Activated T-cell treated with anti-CD3 and anti-CD28 coated beads for 48 hours (primary cell): ENCODE measurements at places on chromosomes 3 and 15.

- no peak for DNase-seq
These were observed 59.4 kb upstream of the IMPG2 start for GRCh38 chr3:101379658-101380376.

GRCh38 chr3:47347217-47347801 is 33.5 kb upstream of the PTPN23 start:
- no peak for DNase-seq

- no peak for DNase-seq
These were observed 7.7 kb downstream of the STAB1 start for GRCh38 chr3:52502808-52503350.

DNA sequence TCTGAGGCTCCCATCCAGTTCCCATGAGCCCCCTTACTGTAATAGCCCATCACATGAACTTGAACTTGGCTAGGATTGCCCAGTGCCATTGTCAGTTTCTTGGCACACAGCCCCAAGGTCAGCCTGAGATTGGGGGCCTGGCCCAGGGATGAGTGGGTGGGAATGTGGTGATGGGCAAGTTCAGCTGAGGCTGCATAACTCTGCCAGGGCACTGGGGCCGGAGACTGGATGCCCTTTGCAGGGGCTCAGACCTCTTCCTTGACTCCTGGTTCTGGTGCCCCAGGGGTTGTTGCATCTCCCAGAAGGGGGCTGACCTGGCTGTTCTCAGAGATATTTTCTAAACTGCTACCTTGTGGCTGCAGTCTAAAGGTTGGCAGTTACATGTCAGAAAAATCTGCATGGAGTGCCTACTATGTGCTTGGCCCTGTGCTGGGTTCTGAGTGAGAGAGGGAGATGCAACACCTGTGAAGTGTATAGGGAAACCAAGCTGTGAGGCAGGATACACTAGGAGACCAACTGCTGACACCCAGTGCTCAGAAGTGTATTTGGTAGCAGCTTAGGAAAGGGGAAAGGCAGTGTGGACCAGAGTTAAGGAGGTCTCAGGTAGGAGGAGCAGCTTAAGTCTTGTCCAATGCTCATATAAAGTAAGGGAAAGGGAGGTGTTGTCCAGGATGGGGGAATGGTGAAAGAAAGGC is 74.8 kb upstream of the PRR23C start:
- no peak for DNase-seq

DNA sequence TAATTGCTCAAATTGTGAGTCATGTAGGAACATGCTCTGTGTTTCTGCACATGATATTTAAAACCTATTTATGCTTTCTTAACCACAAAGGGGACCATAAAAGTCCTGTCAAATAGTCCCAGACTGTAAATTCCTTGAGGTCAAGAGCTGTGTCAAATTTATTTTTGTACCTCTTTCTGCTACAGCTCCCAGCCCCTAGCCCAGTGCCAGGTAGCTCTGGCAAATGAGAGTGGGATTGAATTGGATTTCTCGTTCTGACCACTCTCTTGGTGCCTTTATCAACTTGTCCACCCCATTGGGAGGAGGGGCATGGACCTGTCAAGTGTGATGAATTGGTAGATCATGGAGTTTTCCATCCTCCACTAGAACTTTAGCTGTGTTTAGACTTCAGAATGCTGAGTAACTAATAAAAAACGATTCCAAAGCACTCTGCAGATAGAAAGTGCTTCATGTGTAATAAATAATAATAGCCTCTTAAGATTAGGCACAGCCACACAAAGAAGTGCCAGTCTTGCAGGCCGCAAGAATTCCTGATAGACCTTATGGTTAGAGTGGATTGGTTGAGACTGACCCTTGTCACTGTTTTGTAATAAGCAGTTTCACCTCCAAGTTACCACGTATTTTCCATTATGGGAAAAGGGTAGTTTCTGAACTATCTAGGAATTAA is 120.4 kb downstream of the LPP start:
- no peak for DNase-seq

DNA sequence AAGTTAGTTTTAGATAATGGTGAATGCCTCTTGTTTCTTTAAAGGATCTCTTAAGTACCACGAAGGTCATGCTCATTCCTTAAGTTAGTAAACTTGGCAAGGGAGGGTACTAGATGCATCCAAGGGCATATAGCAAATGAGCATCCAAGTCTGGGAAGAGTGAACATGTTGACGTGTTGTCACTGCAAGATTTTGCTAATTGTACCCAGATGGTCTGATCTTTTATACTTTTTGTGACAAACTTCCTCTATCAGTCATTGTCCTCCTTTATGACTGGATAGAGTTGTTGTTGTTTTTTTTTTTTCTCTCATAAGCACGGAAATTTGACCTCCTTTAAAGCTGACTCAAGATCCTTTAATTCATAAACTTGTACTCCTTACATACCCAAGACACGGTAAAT is 121.3 kb downstream of the CHST2 start:
- DNase-seq = no peak

- no peak for DNase-seq
These were observed 309.0 kb downstream of the GBE1 start for GRCh38 chr3:81452418-81452817.

GRCh38 chr3:45246241-45246640 is 20.2 kb upstream of the TMEM158 start:
- DNase-seq = no peak

DNA sequence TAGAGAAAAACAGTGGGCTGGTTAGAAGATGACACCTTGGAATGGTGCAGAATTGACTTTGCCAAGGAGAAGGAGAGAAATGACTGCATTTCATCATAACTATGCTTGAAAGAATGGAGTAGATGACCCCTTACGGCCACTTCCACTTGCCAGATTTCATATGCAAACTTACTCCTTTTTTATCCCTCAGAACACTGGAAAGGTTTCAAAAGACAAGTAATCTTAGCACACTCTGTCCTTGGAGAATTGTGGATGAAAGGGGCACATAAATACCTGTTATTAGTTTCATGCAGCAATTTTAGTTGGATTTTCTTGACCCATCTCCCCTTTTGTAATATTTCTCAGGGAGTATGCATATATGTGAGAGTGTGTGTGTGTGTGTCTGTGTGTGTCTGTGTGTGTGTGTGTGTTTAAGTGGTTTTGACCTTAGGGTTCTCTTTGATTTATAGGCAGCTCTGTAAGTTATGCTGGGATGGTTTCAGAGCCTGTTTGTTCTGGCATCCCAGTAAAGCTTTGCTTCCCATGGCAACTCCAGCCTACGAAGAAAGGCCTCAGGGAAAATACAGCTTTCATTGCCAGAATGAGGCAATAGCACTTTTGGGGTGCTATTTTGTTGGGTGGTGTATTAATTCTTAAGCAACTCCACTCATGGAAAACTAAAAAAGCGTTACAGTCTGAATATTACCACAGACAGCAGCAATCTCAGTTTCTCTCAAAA is 122.2 kb upstream of the TP63 start:
- no peak for DNase-seq

DNA sequence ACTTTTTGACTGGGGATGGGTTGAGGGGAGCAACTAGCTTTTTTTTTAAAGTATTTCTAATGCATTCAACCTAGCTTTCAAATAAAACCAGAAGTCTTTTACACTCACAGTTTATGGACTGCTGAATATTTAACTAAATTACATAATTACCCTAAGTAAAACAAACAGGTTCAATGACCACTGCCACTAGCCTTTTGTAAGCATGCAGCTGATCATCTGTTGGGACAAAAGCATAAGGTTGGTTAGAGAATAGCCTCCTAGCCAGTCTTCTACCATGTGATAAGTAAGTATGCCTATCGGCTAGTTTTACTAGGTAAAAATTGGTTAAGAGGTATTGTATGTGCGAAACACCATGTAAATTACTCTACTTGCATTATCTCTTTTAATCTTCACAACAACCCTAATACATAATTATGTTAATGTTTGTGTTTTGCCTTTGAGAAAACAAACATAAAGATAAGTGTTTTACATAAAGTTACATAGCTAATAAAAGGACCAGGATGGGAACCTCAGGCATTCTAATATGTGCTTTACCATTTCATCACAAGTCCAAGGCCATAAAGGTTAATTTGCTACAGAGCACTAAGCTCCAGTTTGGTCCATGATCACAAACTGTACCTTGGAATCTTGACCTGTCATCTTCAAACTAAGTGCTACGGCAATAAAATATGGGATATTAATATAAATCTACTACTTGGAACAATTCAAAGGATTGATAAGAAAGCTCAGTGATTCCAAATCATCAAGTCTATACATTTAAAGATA is 13.2 kb downstream of the PFN2 start:
- DNase-seq = no peak

DNA sequence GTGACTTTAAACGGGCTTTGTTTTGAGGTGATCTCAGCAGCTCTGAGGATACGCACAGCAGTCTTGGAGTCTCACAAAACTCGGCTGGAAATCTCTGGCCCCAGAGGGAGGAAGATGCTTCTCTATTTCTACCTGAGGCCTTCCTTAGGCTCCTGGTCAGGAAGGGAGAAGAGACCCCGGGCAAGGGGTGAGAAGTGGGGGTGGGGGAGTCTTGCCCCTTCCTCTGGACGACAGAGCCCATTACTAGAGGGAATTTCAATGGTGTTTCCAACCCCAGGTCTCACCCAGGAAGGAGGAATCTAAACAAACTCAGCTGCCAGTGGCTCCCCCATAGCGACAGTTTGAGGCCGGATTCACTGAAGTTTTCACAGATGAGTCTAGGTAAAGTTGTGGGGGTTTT is 37.4 kb upstream of the PCSK6 start:
- no peak for DNase-seq

- DNase-seq = no peak
These were observed 12.4 kb downstream of the CCR4 start for GRCh38 chr3:32963871-32964270.

DNA sequence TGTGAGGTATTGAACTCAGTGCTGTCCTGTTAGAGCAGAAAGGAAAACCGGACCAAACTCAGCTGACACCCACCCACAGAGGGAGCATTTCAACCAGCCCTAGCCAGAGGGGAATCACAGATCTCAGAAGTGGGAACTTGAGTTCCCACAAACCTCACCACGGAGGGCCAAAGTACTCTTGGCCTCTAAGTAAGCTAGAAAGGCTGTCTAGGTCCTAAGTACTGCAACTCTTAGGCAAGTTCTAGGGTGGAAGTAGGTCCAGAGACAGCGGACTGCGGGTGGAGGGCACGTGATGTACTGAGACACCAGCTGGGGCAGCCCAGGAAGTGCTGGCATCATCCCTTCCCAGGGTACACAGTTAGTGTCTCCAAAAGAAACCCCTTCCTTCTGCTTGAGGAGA is 34.1 kb downstream of the EOMES start:
- no peak for DNase-seq

- DNase-seq = no peak
These were observed 3.5 kb upstream of the MEF2A start for GRCh38 chr15:99562238-99562637.

DNA sequence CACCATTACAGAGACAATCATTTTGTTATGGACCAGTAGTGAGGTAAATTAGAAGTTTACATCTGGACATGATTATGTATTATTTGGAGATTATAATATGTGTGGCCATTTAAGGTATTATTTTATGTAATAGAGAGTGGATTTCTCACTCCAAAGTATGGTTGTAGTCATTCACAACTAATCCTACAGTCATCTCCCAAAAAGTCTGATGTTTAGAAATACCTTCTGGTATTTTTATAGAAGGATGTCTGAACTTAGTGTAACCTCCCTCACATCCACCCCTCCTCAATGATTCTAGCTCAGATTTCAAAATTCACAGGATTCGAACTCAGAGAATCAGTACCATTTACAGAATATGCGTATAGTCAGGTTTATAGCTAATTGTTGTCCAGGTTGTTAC is 346.6 kb upstream of the MEIS2 start:
- DNase-seq = no peak

DNA sequence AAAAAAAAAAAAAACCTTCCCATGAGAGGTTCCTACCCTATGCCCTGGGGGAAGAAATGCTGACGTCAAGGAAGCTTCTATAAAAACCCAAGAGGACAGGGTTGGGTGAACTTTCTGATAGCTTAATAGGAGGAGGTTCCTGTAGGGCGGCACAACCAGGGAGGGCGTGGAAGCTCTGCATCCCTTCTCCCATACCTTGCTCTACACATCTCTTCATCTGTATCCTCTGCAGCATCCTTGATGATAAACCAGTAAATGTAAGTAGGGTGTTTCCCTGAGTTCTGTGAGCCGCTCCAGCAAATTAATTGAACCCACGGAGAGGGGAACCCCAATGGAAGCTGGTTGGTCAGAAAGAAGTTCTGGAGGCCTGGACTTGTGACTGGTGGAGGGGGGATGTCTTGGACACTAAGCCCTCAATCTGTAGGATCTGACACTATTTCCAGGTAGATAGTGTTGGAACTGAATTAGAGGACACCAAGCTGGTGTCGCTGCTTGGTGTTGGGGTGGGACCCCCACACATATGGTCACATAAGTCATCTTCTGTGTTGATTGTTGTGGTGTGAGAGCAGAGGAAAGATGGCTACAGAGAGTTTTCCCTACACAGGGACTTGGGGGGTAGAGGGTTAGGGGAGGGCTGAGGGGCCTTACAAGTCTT is 91.5 kb downstream of the ST6GAL1 start:
- no peak for DNase-seq

DNA sequence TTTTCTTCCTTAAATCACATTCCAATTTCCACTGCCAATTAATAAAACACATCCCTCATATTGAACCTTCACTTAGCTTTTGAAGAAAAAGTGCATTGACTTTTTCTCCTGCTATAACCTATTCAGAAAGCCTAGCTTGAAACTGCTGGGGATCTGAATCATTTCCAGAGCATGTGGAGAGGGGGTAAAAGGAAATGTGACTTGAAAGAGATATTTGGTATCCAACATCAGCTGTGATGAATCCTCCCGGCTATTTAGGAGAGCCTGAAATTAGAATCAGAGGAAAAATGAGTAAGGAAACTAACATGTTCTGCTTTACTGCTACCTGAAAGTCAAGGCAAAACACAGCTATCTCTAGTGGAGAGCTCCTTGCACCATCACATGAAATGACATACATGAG is 2.6 kb upstream of the GNB5 start:
- DNase-seq = no peak

DNA sequence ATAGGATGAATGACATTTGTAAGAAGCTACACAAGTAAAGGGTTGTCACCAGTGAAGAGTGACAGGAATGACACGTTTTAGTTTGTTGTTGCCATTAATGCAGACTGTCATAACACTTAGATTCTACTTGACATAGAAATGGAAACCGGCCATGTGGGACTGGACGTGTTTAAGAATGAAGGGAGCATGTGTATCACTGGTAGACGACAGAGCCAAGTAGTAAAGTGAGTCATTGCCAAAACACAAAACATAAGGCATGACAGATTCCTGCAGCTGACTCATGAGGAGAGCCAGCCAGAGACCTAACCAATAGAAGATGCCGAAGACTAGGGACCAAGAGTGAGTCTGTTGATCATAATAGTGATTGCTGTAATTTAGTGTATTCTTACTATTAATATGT is 106.2 kb upstream of the PLAAT1 start:
- DNase-seq = no peak

- DNase-seq = no peak
These were observed 13.5 kb upstream of the DUSP7 start for GRCh38 chr3:52069855-52070254.

GRCh38 chr3:46024131-46024530 is 3.2 kb downstream of the XCR1 start:
- DNase-seq = no peak

DNA sequence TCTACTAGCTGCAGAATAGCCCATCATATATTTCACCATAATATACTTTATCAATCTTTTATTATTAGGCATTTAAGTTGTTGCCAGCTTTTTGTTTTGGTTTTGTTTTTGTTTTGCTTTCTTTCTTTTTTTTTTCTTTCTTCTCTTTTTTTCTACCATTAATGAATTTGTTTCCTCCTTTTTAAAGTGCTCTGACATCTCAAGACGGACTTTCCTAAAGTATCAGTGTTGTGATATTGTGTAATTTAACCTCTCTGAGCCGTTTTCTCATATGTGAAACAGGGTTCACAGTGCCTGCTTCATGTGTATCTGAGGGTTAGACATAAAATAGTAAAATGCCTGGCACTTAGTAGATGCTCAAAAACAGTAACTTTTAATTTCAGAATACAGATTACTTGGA is 109.5 kb upstream of the IL12A start:
- DNase-seq = no peak
